GM12891 (cell line): ENCODE measurements at places on chromosomes 13 and 19.

DNA sequence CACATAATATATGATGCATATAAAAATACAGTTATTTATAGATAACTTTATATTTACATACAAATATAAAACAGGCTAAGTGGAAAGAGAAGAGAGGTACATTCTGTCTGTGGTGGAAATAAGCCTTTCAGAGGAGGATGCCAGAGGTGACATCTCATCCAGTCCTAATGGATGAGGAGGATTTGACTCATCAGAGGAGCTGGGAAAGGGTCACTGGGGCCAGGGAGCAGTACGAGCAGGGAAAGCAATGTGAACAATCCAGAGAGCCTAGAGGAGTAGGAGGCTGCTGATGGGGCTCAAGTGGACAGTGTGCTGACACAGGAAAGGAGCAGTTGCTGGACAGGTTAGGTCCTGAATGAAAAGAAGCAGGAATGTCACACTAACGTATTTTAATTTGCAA, 18.6 kb downstream of the NALCN start:
- no peak for DNase-seq

GRCh38 chr13:48043789-48044503, 6.4 kb downstream of the NUDT15 start:
- no peak for DNase-seq

DNA sequence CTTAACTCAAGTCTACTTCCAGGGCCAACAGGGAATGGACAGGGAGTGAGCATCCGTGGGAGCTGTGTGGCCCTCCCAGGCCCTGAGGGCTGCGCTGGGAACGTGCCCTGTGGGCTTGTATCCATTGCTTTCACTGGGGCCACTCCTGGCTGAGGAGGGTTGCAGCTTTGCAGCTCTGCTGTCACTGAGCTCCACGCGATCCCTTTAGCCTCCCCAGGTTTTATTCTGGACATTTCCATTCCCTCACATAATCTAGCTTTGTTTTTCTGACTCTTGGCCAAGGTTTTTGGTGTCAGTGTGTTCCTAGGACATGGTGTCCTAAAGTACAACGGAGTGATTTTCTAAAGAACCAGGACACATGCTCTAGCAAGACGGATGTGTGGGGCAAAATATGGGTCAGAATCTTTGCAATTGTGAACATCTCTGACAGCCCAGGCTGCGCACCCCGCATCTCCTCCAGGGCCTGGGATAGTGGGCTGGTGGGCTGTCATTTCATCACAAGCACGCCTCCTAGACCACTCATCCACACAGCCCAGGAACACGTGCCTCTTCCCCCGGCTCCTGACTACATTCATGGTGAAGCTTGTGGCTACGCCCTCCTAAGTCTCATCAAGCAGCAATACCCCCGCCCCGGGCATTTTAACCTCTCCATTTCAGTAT, 28.0 kb downstream of the GGACT start:
- no peak for DNase-seq

GRCh38 chr13:46337700-46338099, 49.4 kb downstream of the RUBCNL start:
- no peak for DNase-seq

- DNase-seq: no peak
These were observed 380.1 kb downstream of the EFNB2 start for GRCh38 chr13:106155411-106155810.

- no peak for DNase-seq
These were observed 5.1 kb downstream of the CIC start for GRCh38 chr19:42274065-42274682.

GRCh38 chr19:40716031-40716481, 630 bp downstream of the COQ8B start:
- no peak for DNase-seq

DNA sequence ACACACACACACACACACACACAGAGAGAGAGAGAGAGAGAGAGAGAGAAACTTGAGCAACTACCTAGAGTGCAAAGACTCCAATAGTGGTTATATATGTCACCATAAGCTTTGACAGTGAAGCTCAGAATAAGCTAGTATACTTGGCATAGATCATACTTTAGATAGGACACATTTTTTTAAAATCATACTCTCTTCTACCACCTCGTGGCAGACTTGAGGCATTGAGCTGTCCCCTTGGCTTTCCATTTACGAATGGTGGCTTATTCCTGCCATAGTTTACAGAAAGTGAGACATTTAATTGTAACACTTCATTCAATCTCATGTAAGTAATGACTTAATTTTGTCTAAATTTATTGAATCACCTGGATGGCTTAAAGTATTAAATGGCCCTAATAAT, 108.2 kb downstream of the EDNRB start:
- DNase-seq: peak; percentile 6

DNA sequence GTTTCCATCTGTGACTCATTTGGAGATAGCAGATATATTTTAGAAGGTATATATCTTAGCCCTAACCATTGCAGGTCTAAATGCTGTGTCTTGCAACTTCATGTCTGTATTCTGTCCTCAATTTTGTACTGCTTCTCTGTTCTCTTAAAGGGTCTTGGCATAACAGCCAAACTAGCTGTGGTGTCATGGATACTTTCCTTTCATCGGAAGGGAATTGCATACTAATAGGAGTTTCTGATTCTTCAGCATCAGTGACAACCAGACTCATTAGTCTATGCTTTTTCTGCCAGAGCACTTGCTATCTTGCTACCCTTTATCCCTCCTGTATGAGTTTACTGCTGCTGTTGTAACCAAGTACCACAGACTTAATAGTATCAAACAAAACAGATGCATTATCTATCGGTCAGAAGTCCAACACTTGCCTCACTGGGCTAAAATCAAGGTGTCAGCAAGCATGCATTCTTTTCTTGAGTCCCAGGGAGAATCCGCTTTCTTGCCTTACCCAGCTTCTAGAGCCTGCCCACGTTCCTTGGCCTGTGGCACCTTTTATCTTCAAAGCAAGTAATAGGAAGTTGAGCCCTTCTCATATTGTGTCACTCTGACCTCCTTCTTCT, 253.1 kb downstream of the HS6ST3 start:
- DNase-seq: no peak

DNA sequence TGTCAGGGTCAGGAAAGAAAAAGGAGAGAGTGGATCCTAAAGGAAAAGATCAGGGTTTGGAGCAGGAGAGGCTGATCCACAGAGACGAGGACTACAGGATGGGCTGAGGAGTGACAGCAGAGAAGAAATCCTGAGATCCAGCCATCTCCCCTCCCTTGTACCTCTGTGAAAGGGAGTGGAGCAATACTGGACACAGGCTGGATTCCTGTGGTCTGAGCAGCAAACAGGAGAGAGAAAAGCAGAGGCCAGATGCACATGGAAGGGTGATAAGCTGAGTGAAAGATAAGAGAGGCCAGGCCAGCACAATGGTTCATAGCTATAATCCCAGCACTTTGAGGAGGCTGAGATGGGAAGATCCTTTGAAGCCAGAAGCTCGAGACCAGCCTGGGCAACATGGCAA, 472.1 kb upstream of the TSHZ3 start:
- DNase-seq: no peak

DNA sequence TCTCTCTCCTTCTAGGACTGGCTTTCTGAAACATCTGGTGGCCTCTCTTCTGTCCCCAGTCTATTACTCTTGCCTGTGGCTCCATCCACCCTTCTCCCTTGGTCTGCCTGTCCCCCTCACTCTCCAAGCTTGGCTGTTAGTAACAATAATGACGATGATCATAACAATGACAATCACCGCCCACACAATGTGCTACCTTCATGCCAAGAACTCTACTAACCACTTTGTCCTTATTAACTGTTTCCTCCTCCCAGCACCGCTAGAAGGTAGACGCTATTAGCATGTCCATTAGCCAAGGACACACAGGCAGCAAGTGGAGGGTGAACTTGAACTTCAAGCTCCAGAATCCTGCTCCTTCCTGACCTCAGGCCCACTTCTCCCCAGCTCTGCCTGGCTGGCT, 2.7 kb downstream of the GYS1 start:
- DNase-seq: no peak

- no peak for DNase-seq
These were observed 5.5 kb upstream of the AKAP11 start for GRCh38 chr13:42266473-42266872.

DNA sequence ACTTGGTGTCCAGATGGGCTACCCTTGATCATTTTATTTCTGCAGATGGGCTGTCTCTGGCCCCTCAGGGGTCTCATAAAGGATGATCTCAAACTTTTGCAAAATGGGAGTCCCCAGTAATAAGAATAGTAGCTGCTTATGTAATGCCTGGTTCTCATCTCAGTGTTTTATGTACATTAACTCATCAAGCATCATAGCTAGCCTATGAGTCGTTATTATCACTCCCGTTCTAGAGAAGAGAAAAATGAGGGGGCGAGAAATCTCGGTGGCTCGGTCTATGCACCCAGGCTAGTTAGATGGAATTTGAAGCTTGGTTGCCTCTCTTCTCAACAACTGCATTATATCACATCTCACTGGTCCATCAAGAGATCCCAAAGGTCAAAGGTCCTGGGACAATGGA, 3.4 kb downstream of the CACNG6 start:
- DNase-seq: no peak

DNA sequence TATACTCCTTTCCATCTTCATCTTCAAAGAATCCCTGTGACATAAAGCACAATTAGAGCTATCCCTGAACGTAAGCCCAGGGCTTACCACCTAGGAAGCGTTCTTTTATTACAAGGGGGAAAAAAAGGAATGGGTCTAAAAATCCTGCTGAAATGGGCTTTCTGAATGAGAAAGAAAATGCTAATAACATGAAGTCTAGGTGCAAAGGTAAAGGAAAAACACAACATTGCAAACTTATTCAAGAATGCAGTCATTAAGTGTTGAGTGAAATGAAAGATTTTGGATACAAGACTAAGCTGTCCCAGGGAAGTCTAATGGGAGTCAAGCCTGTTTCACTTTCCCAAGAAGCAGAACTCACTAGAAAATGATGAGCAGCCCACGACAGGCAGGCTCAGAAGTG, 55.3 kb upstream of the SLC15A1 start:
- DNase-seq: no peak

DNA sequence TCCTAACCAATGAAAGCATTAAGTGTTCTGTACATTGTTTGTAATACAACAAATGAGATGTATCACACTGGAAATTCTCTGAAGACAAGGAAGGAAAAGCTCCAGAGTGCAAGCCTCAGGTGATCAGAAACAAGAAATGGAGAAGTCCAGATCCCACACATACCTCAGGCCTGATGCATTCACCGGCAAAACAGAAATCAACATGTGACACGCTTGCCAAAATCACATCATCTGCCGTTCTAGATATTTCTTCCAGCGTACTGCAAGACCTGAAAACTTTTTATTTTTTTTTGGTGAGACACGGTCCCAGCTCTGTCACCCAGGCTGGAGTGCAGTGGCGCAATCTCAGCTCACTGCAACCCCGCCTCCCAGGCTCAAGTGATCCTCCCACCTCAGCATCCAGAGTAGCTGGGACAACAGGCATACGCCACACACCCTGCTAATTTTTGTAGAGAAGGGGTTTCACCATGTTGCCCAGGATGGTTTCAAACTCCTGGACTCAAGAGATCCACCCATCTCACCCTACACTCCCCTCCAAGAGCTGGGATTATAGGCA, 48.6 kb downstream of the FOXO1 start:
- no peak for DNase-seq

DNA sequence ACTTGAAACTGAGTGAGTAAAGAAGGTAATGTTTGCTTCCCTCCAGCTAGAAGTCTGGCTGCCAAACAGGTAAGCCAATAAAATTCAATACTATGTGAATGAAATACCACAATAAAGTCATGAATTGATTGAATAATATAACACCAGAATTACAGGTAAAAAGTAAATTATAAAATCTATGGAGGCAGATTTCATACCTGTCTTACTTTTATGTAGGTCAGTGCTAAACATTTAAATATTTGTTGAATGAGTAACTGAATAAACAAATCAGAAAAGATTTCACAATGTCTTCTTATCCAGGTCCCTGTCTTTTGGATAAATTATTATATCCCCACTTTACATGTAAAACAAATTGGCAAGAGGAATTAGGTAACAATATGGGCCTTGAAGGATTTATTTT, 62.7 kb downstream of the MICU2 start:
- DNase-seq: no peak

GRCh38 chr19:18771328-18772242, 19.5 kb downstream of the COMP start:
- no peak for DNase-seq

- no peak for DNase-seq
These were observed 36.7 kb upstream of the STK24 start for GRCh38 chr13:98613591-98613990.

GRCh38 chr19:4393947-4394590, 6.3 kb downstream of the SH3GL1 start:
- DNase-seq: no peak

DNA sequence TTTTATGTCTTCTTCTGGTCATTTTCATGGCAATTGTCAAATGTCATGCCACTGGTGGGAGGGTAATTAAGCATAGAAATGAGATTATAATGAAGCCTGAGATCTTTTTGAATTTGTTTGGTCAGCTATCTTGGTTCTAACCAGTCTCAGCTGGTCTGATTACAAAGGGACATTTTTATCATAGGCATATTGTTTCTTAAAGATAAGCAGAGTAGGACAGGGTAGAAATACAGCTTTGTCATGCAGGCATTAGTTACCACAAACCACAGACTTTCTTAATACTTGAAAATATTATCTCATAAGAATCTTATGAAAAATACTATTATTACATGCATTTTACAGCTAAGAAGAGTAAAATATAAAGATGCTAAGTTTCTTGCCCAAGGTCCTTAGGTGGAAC, 1761.5 kb downstream of the PCDH9 start:
- no peak for DNase-seq

- no peak for DNase-seq
These were observed 11.0 kb downstream of the FUZ start for GRCh38 chr19:49801966-49802661.

- no peak for DNase-seq
These were observed 145.2 kb upstream of the WASF3 start for GRCh38 chr13:26412263-26412662.

GRCh38 chr19:45972947-45973540, 621 bp downstream of the NOVA2 start:
- DNase-seq: no peak

- DNase-seq: no peak
These were observed 2.8 kb upstream of the POP4 start for GRCh38 chr19:29603308-29603707.

GRCh38 chr13:37351211-37351610, 245.7 kb upstream of the CSNK1A1L start:
- no peak for DNase-seq

GRCh38 chr13:23380534-23380933, 53.0 kb downstream of the SACS start:
- no peak for DNase-seq

DNA sequence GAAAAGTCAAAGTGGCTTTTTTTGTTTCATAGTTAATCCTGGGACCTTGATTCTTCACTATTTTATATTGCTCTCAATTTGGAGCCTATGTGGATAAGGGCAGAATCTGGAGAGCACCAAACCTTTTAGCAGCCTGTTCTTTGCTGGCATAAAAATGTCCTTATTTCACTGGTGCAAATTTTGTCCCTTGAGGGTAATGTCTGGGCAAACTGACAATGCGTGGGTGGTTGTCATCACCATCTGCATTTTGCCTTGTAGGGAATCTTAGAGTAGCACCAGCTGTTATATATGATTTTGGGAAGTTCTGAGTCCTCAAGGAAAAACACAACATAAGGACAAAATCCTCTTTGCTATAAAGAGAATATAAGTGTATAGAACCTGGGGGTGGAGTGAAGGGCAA, 336.9 kb upstream of the HTR2A start:
- DNase-seq: no peak

GRCh38 chr19:48512504-48513288, 1.1 kb upstream of the LMTK3 start:
- no peak for DNase-seq

GRCh38 chr13:111201304-111201940, 86.3 kb downstream of the ARHGEF7 start:
- DNase-seq: no peak

GRCh38 chr13:98979012-98979660, 1.3 kb upstream of the DOCK9 start:
- no peak for DNase-seq
